ENCODE measurements at places on chromosomes 1 and 21.
A peak's percentile ranks its signal among the peaks of the same experiment; 100 is the strongest.

DNA sequence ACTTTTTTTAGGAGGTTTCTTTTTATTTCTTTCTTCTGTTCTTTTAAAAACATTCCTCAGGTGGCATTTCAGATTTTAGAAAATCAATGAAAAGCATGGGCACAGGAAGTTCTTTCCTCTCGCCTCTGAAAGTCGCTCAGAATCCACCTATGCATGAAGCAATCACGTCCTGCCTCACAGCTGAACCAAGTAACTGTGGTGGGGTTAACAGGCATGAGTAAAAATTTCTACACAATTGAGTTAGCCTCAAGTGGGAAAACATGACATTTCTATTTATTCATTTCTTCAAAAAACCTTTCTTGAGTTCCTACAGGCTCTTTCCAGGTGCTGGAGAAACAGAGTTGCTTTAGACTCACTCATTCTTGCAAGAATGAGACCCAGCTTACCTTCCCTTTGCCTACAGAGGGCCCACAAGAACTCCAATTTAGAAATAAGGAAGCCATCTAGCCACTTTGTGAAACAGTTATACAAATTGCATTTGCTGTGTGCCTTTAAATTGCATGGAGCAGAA, 508.9 kb upstream of the PKN2 start:
- DNase-seq: no peak

DNA sequence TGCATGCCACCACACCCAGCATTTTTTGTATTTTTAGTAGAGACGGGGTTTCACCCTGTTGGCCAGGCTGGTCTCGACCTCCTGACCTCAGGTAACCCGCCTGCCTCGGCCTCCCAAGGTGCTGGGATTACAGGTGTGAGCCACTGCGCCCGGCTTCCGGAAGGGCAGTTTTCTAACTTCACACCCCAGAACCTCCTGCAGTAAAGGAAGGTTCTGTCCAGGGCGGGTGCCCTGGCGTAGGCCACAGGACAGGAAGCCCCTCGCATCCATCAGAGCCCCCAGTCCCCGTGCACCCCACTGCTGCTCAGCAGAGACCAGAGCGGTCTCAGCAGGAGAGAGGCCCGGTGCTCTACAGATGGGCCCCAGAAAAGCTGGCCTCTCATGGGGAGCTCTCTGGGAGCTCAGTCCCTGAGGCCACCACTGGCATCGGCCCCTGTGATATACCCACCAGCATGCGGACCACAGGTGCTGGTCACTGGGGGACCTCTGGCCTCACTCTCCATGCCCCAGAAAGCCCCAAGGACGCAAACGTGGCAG, 4.1 kb upstream of the DNMT3L start:
- no peak for DNase-seq

- peak; percentile 5 for DNase-seq
Observed at GRCh38 chr1:160681066-160681890, 30.3 kb downstream of the CD48 start.

DNA sequence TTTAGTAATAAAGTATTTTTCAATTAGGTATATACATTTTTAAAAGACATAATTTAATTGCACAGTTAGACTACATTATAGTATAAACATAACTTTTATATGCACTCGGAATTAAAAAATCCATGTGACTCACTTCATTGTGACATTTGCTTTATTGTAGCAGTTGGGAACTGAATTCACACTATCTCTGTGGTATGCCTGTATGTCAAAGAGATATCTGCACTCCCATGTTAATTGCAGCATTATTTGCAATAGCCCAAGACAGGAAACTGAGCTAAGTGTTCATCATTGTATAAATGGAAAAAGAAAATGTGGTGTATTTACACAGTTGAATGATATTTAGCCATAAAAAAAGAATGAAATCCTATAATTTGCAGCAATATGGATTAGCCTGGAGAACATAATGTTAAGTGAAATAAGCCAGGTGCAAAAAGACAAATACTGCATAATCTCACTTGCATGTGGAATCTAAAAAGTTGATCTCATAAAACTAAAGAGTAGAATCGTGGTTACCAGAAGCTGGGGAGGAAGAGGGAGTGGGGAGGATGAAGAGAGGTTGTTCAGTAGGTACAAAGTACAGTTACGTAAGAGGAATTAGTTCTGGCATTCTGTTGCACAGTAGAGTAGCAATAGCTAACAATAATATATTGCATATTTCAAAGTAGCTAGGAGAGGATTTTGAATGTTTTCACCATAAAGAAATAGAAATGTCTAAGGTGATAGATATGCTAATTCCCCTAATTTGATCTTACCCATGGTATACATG, 64.8 kb downstream of the DPT start:
- no peak for DNase-seq

DNA sequence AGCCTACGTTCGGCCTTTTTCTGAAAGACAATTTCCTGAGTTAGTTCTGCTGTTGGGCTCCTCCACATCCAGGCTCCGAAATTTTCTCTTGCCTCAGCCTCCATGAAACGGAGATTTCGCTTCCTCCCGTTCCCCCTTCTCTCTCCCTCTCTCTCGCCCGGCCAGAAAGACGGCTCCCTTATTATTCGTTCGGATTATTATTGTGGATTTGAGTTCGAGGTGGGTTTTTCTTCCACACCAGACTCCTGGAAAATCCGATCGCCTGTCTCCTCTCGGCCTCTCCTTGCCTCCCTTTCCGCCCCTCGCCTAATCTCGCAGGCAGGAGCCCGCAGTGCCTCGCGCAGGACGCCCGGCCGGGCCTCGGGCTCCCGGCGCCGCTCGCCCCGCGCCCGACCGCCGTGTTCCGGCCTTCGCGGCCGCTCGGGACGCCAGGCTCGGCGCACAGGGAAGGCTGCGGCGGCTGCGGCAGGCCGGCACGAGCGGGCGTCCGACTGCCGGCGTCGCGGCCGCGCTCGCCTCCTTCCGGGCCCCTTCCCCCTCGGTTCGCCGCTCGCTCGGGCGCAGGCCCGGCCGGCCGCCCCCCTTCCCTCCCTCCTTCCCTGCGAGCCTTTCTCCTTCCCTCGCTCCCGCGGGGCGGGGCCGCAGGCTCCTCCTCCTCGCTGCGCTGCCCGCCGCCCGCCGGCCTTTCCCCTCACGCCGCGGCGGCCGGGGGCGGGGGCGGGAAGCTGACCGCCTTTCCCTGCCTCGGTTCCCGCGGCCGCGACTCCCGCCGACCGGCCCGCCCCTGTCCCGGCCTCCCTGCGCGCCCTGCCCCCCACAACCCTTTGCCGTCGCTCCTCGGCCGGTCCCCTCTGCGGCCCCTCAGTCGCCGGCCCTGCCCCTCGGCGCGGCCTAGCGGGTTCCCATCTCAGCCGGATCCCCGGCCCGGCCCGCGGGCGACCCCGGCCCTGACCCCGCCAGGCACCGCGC, at the start of gene ARHGEF11:
TSS of gene ARHGEF11 (minus strand) at position 493 of the 969 bp plus-strand sequence. CDS start 1,412 bp downstream, outside the sequence.
- DNase-seq: peak; percentile 87

GRCh38 chr1:60739729-60740128, 342.6 kb upstream of the NFIA start:
- DNase-seq: no peak

DNA sequence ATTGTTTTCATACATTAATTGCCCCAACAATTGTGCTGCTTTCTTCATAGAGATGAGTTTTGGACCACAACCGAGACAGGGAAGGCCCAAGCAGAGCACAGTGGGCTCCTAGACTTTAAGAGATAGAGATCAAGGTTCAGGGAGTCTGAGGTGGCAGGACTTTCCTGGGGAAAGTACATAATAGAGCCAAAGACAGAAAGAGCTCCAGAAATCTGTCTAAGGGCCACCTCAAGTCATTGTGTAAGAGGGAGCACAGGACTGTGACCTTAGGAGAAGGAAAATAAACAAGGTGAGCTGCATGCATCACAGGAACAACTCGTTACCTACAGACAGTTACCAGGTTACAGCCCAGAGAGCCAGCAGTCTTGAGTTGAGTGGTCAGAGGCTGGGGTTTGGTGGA, 41.3 kb upstream of the CR2 start:
- DNase-seq: no peak

DNA sequence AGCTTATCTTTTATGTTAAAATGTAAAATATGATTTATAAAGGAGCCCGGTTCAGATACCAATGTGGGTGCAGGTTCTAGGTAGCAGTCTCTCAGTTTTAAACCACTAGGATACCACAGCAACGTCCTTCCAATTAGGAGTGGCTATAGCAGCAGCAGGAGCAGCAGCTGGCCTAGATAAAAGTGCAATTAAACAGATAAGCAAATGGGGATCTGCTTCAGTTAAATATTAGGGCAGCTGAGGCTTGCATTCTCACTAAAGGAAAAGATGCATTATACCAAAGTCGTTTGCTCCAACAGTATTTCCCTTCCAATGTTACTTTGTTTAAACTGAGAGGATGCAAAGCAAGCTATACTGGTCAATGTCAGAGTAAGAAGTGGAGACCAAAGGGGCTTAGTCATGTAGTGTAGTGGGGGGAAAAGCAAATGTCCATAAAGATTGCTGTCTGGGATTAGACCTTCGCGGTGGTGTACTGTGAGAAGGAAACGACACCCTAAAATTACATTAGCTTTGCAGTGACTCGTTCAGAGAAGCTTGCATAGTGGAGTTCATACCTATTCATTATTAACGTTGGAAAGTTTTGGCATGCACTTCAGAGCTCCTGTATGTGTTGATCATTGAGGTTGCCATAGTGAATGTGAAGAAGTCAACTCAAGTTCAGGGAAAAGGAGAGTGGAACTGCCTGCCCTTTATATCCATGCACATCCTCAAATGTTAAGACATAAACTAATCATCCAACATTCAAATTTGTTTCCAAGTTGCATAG, 272.2 kb downstream of the VAV3 start:
- no peak for DNase-seq

GRCh38 chr1:21904704-21905520, 32.2 kb downstream of the HSPG2 start:
- no peak for DNase-seq

- no peak for DNase-seq
Observed at GRCh38 chr1:244077473-244078220, 26.6 kb downstream of the ZBTB18 start.

GRCh38 chr1:232271991-232272589, 357.8 kb downstream of the SIPA1L2 start:
- no peak for DNase-seq

DNA sequence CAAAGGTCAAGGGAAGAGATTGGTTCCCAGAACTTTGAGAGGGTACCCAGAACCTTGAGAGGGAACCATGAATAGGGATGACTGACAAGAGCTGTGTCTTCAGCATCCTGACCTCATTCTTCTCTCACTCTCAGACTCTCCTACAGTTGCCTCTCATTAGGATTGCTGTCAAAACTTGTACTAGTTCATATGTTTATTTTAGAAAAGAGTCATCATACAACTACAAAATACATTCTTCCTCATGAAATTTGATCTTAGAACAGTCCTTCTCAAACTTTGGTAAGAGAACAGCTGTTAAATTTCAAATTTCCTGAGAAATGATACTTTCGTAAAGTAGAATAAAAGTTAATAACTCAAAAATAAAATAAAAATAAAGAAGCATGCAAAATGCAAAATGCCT, 161.4 kb upstream of the ZRANB2 start:
- DNase-seq: no peak

- DNase-seq: no peak
Observed at GRCh38 chr1:96360036-96360795, 361.4 kb upstream of the PTBP2 start.

GRCh38 chr1:22122273-22123070, 20.4 kb downstream of the WNT4 start:
- no peak for DNase-seq

DNA sequence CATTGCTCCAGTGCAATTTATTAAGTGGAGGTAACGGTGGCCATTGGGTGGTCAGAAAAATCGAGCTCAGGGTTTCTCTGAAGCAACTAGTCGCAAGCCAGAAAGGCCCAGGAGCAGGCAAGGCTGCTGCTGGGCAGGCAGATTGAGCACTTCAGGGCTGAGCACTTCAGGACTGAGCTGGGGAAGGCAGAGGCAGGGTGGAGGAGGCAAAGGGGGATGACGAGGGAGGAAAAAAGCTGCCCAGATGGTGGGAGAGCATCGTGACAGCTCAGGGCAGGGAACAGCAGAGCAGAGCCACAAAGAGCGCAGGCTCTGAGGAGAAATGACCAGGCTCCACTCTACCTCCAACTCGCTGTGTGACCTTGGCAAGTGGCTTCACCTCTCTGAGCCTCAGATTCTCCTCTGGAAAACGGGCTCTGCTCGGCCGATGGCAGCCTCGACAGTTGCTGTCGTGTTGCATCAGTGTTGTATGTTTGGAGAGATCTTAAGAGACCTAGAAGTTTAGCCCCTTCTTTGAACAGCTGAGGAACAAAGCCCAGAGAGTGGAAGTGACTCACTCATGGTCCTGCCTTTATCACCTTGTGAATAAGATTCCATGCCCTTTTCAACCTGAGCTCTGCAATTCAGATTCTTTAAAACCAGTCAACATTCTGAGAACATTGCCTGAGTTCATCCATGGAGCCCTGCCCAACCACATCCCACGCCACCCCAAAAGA, 141.4 kb downstream of the SYF2 start:
- DNase-seq: no peak

- no peak for DNase-seq
Observed at GRCh38 chr21:41616031-41616591, 108.2 kb upstream of the TMPRSS2 start.

DNA sequence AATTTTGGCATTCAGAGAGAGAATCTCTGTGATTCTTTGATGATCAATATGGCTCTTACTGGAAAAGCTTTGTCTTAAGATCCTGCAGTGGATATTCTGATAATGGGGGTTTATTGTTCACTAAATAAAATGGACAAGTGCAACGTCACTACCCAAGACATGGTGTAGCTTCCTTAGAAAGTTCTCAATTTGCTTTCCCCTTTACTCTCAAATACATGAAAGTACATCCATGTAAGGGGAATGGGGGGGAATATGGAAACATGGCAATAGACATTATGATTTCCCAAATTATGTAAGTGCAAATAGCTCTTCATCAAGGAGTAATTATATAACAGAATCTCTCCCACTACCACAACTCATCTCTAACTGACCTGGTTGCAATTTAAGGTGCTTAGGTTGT, 126.3 kb upstream of the DPYD start:
- DNase-seq: no peak

DNA sequence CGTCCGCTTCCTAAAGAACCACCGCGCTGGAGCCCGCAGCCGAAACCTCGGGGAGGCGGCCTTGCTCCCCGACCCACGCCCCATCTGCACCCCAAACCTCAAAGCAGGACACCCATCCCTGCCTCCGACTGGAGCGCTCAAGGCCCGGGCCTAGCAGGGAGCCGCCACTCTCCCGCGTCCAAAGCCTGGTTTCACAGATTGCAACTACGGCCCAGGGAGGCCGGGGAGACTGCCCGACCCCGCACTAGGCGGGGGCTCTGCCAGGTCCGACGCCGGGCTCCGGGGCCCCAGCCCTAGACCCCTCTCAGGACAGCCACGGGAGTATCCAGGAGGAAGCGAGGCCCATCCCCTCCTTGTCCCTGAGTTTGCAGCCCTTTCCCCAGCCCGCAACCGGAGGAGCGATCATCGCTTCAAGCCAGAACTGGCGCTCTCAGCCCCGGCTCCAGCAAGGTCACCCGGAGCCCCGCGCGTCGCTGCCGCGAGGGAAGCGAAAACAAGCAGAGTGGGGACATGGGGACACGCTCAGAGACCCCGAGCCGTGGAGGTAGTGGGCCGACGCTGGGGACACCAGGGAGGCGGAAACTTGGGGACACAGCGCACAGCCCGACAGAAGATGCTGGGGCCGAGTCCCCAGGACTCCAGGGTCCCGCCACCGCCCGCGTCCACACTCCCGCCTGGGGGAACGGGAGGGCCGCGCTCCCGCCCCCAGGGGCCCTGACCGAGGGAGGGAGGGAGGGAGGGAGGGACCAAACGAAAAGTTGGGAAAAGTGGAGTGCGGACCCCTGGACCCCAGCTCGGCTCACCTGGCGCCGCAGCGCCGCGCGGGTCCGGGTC, 433 bp downstream of the TMEM200B start:
- peak; percentile 14 for DNase-seq

- no peak for DNase-seq
Observed at GRCh38 chr1:64599242-64599641, 129.3 kb downstream of the CACHD1 start.
